ENCODE measurements at places on chromosomes 4 and X.
A peak's percentile ranks its signal among the peaks of the same experiment; 100 is the strongest.

DNA sequence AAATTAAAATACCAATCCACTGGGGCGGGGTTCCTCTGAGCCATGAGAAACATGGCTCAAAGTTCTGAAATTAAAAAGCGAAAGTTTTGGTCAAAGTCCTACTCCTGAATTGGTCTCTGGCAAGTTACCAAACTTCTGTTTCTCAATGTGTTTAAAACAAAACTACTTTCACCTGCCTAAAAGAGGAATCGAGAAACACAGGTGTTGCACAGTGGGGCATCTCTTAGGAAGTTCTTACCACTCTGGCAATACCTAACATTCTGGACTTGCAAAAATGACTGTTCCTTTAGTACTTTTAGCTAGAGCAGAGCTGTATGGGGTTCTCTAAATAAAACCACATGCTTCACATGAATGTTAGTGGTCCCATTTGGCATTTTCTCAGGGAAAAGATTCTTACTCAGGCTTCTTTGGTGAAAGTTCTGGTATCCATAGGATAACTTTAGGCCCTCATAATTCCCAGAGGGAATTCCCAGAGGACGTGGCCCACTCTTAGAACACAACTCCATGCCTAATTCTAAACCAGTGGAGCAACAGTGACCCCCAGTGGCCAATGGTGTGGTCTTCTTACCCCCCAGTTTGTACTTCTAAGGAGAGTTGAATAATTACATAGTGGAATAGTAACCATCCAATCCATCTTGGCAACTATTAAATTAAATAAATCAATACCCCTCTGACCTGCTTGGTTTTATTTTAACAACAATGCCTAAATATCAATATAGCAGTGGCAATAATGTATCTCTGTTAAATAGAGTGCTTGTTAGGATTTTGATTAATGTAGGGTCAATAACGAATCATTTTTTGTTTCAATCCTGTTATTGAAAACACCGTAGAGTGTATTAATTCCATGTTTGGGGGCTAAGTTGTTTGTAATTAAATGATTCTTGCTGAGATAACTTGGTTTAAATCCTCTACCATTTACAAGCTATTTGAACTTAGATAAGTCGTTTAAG is 21.9 kb downstream of the BMP3 start:
- DNase-seq, result peak; percentile 38

GRCh38 chr4:187393531-187394344 is 601.8 kb upstream of the ZFP42 start:
- no peak for DNase-seq

DNA sequence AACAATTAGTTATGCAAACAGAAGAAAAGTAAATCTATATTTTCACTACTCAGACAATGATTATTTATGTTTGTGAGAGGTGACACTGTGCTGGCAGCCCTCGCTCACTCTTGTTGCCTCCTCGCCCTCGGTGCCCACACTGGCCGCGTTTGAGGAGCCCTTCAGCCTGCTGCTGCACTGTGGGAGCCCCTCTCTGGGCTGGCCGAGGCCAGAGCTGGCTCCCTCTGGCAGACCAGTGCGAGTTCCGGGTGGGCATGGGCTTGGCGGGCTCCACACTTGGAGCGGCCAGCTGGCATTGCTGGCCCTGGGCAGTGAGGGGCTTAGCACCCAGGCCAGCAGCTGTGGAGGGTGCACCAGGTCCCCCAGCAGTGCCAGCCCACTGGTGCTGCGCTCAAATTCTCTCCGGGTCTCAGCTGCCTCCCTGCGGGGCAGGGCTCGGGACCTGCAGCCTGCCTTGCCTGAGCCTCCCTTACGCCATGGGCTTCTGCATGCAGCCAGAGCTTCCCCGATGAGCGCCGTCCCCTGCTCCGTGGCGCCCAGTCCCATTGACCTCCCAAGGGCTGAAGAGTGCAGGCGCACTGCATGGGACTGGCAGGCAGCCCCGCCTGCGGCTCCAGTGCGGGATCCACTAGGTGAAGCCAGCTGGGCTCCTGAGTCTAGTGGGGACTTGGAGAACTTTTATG is 902.6 kb downstream of the PDHA2 start:
- no peak for DNase-seq

DNA sequence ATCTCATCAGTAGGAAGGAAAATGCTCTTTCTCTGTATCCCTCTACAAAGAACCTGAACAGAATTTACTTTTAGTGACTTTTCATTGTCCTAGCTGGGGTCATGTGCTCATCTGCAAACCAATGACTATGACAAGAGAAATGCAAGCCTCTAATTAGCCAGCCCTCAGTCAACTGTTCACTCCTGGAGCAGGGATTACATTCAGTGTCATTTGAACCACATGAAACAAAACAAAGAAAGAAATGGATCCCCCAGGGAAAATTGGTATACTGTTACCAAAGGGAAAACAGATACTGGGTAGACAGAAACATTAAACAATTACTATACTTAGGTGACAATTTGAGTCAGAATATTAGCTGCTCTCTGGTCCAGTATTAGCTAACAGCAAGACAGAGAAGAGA is 173.6 kb downstream of the RCHY1 start:
- DNase-seq, result no peak

- DNase-seq, result no peak
These were observed 61.7 kb downstream of the ADRA2C start for GRCh38 chr4:3827616-3828492.

DNA sequence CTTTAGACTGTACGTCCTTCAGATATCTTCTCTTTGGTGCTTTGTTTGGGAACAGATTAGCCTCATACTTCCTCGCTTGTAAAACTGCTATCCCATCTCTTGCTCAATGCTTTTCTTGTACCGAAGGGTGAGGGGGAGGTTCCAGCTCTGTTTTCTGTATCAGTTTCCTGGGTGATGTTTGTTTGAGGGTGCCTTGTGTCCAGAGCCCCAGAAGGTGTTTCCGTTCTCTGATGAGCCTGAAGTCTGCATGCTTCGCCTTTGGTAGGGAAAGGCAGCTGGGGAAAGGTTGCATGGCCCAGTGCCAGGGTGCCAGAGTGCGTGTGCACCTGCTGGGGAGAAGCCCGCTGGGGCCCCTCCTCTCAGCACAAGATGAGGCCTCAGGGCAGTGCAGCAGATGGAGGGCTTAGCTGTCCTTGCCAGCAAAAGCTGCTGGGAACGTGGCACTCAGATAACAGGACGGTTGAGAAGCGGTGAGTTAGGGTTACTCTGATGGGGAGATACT is 73.7 kb downstream of the TBL1X start:
- DNase-seq, result no peak

- DNase-seq, result no peak
These were observed 497.9 kb downstream of the SMARCA1 start for GRCh38 chrX:129025376-129025775.

- DNase-seq, result no peak
These were observed 85.0 kb upstream of the MTM1 start for GRCh38 chrX:150483356-150483985.

GRCh38 chr4:71687056-71687455 is 96.8 kb downstream of the GC start:
- no peak for DNase-seq

- DNase-seq, result no peak
These were observed 96.0 kb downstream of the DHRSX start for GRCh38 chrX:2404776-2405175.
